NCI-H1048 (cell line): ENCODE measurements at places on chromosomes 12 and 14.

GRCh38 chr12:5022465-5023061 lies 21.1 kb upstream of the KCNA5 start:
- peak; percentile 43 for DNase-seq

- no peak for DNase-seq
These were observed 43.3 kb downstream of the TSPAN11 start for GRCh38 chr12:30969606-30970395.

- DNase-seq = no peak
These were observed 510.6 kb downstream of the RERGL start for GRCh38 chr12:17579205-17580026.

- DNase-seq = no peak
These were observed 31.9 kb upstream of the FOS start for GRCh38 chr14:75246546-75247285.

DNA sequence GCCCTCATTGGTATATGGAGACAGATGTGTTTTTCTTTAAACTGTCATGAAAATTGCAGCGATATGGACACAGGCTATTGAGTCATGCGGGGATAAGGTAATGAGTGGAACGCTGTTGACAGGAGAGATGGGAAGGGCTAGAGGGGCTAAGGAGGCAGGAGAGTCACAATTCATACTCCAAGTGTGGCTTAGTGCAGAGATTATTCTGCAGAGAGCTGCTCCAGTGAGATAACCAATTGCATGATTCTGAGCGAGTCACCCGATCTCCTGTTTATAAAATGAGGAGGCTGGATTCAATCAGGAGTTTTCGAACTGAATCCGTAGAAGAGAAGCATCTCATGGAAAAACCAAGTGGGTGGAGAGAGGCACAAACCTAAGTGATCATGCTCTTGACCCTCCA lies 106.4 kb upstream of the PLEKHG7 start:
- no peak for DNase-seq

GRCh38 chr14:68779761-68780323 lies 13.0 kb downstream of the ZFP36L1 start:
- no peak for DNase-seq

- no peak for DNase-seq
These were observed 404.4 kb downstream of the TRHDE start for GRCh38 chr12:72676556-72676955.

DNA sequence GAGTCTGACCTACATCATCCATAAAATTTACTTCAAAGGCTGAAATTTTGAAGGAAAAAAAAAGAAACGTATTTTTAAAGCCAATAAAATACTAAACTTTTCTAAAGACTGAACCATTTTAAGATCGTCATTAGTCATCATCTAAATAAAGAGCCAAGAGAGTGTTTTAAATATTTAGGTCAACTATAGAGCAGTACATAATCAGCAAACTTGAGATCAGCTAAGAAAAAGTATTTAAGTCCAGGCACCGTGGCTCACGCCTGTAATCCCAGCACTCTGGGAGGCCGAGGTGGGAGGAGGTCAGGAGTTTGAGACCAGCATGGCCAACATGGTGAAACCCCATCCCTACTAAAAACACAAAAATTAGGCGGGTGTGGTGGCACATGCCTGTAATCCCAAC lies 35.5 kb downstream of the HECTD1 start:
- DNase-seq = no peak

- no peak for DNase-seq
These were observed 6.5 kb upstream of the PNMA1 start for GRCh38 chr14:73720636-73721035.

DNA sequence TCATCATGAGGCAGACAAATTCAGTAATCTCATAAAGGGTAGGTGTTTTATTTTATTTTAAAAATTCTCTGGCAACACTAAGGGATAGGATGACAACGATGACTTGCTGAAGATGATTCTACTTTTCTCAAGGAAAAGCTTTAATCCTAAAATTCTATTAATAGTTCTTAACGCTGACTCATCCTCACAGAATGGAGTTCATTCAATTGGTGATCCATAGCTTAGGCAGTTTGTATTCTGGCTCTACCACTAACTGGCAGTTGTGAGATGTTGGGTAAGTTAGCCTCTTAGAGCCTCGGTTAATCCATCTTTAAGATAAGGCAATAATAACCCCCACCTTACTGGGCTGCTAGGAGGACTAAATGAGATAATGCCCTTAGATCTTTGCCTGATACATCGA lies 116.3 kb downstream of the RTN1 start:
- no peak for DNase-seq

- DNase-seq = no peak
These were observed 42.3 kb downstream of the INSM2 start for GRCh38 chr14:35576260-35576659.

DNA sequence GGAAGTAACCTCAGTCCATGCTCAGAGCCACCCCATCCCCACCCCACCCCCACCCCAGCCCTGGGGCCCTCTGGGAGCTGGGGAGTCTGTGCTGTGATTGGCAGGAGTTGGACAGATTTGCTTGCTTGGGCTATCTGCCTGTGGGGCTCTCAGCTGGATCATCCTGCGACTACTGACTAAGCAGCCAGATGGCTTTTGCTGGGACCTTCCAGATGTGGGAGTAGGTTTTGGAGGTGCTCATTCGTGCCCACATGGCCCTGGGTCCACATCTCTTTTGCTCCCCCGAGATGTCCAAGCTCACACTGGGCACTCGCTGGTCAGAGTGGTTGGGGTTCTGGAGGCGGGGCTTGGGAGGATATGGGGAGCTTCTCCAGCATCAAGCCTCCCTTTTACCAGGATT lies 138.9 kb downstream of the TSPAN9 start:
- no peak for DNase-seq

DNA sequence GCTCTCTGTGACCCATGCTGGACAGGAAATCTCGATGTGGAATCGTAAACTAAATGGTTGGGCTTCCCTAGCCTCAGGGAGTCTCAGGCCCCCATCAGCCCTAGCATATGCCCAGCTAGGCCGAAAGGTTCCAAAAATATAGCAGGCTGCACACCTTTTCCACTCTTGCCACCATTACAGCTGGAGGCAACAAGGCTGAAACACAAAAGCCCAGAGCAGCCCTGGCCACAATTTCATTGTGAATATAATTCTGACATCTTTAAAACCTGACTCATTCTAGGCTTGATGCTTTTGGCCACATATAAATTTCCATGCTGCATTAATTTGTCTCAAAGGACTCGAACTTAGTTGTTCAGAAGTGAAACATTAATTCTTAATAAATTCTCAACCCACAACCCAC lies 382.2 kb downstream of the GRIN2B start:
- no peak for DNase-seq

DNA sequence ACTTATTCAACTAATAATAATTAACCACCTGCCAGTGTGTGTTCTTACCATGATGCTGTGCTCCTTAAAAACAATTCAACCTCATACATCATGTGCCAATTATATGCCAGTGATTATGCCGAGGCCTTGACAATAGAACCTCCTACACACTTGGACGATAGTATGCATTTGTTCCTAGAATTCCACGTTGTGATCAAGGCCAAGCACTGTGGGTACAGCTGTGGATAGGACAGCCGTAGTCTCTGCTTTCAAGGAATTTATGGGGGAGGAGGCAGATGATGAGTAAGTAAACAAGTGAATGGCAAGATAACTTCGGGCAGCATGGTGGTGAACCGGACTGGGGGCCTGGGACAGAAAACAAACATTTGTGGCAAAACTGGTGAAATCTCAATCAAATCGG lies 18.0 kb upstream of the MYO1H start:
- DNase-seq = no peak

- no peak for DNase-seq
These were observed 90.0 kb upstream of the EIF5 start for GRCh38 chr14:103243764-103244737.

DNA sequence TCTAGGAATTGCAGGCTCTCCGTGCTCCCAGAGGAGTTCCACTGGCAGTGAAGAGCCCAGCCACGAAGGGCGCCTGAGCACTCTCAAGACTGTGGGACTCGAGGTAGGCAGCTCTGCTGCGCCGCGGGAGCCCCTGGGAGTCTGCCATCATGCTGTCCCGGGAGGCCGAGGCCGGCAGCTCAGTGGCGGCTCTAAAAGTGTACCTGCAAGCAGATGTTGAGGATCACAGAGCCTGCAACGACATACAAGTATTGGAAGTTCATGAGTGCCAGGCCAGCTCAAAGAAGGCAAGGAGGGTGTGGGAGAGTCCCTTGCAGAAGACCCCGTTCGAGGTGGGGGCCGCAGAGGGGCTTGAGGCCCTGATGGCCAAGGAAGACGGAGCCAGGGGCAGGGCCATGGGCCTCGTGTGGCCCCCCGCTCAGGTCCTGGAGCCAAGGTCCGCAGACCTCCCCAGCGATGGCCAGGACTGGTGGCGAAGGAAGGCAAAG lies 62.7 kb downstream of the MUCL1 start:
- DNase-seq = no peak

- DNase-seq = no peak
These were observed 311.1 kb downstream of the SLC6A15 start for GRCh38 chr12:84601483-84601882.

GRCh38 chr12:18361433-18361832 lies 100.1 kb downstream of the PIK3C2G start:
- no peak for DNase-seq

DNA sequence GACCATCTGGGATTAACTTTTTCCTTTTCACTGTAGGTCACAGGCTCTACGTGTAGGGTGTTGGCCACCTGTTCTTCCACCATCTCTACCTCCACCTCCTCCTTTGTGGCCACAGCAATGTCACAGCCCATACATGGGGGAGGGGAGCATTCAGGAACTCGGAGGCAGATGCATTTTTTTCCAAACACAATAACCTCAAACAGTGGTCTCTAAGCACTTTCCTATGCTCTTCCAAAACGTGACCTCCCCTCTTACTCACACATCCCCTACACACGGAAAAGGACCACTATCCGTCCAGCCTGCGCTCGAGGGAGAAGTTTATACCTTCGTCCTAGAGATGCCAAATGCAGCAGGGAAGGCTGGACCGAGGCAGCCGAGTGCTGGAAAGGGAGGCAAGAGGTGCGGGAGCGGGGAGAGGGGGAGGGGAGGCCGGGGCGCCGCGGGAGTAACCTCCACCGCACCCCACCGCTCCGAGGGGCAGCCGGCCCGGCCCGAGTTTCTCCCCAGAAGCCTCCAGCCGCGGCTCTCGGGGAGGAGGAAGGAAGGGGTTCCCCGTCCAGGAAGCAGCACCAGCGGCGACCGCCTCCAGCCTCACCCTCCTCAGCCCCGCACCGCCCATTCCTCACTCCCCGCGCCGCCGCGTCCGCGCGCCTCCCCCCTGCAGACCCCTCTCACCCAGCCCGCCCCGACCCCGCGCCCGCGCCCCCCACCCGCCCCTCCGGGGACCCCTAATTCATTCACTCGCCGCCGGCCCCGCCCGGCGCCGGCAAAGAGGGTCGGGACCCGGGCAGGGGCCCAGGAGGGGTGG lies 594 bp downstream of the KRAS start:
- no peak for DNase-seq

DNA sequence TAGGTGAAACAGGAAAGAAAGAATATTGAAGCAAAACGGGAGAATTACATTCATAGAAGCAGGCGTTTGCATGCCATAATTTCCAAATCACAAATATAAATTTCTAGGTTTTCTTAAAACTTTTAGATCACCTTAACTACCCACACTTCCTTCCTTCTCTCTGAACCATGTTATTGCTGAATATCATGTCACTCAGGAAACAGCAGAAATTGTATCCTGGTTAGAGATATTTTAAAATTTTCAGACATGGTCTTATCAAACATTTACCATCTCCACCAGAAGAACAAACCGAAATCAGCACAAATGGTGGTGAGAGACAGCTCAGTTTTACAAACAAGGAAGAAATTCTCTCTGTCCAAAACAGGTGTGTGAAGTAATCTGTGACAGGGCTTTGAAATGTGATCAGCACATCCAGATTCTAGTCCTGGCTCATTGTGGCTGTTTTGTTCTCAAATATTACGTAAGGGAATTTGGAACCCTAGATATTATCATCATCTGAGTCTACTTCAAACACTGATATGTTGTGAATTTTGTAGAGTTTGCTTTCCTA lies 16.3 kb downstream of the TESPA1 start:
- DNase-seq = no peak

DNA sequence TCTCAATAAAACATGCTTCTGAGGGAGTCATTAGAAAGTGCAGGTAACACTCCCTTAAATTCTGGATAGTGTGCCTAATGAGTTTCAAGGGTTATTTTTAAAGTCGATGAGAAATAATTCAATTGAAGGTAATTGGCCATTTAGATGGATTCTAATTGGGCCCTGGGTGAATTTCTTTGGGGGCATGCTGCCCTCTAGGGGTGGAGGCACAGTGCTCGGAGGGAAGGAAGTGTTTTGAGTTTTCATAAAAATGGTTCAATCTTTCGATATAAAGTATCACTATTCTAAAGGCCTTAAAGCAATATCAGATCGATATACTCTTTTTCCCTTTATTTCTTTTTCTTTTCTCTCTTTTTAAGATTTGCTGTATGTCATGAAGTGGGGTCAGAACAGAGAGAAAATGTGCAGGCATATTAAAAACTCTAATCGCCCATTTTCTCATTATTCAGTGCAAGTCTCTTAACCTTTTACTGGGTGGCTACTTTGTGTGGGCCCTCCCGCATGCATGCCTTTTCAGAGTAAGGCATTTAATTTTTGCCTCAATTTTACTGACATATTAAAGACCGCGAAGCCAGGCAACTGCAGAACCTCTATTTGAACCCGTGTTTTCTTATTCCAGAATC lies 25.5 kb downstream of the NKX2-8 start:
- no peak for DNase-seq

- no peak for DNase-seq
These were observed 866 bp upstream of the PITPNM2 start for GRCh38 chr12:123151457-123152454.

- DNase-seq = no peak
These were observed 603 bp upstream of the ENDOU start for GRCh38 chr12:47725893-47726292.

DNA sequence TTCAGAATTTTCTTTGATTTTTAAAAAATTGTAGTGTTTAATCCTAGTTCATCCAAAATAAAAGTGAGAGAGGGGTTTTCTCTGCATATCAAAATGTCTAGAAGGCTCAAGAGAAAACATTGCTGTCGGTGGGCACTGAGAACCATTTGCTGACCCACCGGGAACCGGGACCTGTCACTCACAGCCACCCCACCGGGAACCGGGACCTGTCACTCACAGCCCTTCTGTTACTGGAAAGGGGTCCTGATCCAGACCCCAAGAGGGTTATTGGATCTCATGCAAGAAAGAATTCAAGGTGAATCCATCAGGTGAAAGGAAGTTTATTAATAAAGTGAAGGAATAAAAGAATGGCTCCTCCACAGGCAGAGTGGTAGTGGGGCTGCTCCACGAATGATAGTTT lies 106.0 kb upstream of the SFSWAP start:
- DNase-seq = no peak

- peak; percentile 5 for DNase-seq
These were observed 339.3 kb downstream of the DAD1 start for GRCh38 chr14:22249770-22250169.

DNA sequence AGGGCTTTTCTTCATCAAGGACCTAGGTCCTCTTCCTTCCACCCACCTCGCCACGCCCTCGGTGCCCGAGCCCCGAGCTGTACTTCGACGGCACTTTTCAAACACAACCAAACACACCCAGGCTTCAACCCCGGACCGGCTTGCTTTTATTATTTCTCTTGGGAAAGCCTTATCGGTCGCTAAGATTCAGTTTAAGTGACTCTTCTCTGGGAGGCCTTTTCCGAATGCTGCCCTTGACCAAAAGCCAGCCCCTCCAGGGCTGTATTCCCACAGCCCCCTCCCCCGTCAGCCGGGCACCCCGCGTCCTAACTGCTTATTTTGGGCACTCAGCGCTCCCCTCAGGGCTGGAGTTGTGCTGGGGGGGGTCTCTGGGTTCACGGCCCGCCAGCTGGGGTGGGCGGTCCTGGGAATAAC lies 644 bp upstream of the PPP4R4 start:
- DNase-seq = no peak
